Esophagus muscularis mucosa (tissue), 4 donors: ENCODE measurements at places on chromosomes 13 and 19. TPM values are rescaled to one million over a fixed set of nuclear protein-coding genes. Genes with fewer than 3 reads are reported as not detected.

The SYNGR4 gene
- not detected for total RNA-seq

The OLFM2 gene
- total RNA-seq = 12.5 TPM

The AKT1S1 gene
- total RNA-seq = 30.6 TPM

The TJP3 gene
- 0.17 TPM for total RNA-seq

The PLPPR3 gene
- not detected for total RNA-seq

The CYP2A7 gene
- not detected for total RNA-seq

The ACP5 gene
- total RNA-seq = 10.8 TPM

The KASH5 gene
- not detected for total RNA-seq

The C19orf81 gene
- total RNA-seq = not detected

The IGFL2 gene
- not detected for total RNA-seq

The PET100 gene
- total RNA-seq = 19.5 TPM

The PNMA8C gene
- 0.42 TPM for total RNA-seq

DNA sequence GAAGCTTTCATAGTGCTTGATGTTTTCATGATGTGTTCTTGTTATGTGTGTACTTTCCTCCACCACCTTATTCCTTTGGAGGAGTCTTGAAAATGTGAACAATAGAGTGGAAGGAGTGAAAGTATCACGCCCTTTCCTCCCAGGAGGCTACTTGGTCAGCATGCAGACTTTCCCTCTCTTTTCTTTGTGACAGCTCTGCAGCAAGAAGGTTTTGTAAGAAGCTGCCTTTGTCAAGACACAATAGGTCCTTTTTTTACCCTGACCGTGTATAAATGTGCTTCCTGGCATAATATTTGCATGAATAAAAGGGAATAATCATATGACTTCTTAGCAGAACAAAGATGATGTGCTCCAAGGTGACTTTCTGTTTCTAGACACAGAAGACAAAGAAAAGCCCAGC, 882.6 kb upstream of the SLITRK5 start:
- DNase-seq = no peak

DNA sequence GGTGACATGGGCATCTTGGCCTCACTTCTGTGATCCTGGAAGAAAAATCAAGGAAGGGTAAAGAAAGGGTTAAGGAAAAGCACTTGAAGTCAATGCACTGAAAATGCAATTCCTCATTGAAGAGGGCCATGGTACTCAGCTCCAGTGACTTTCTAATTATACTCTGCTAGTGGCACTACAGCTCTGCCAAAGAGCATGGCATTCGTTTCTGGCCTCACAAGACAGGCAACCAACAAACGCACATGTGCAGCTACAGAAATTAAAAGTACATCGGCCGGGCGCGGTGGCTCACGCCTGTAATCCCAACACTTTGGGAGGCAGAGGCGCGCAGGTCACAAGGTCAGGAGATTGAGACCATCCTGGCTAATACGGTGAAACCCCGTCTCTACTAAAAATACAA, 21.8 kb downstream of the SACS start:
- peak; percentile 39 for DNase-seq

DNA sequence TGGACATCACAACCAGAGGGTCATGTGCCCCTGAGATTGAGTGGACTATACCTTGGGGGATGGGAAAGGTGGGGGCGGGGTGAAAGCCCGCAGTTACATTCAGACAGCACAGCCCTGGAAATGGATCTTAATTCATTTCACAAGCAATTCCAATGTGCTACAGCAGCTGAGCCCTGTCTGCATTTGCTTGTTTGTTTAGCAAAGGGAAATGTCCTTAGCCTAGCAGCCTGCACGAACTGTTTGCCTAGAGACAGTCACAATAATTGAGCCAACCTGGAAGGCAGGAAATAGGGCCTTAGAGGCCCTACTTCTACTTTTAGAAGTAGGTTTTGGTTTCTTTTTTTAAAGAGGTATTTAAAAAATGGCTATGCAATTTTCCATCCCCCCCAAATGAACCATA, 177.3 kb upstream of the KL start:
- peak; percentile 12 for DNase-seq

- DNase-seq = no peak
Measured at GRCh38 chr13:101881593-101881992, 429.1 kb downstream of the ITGBL1 start.

DNA sequence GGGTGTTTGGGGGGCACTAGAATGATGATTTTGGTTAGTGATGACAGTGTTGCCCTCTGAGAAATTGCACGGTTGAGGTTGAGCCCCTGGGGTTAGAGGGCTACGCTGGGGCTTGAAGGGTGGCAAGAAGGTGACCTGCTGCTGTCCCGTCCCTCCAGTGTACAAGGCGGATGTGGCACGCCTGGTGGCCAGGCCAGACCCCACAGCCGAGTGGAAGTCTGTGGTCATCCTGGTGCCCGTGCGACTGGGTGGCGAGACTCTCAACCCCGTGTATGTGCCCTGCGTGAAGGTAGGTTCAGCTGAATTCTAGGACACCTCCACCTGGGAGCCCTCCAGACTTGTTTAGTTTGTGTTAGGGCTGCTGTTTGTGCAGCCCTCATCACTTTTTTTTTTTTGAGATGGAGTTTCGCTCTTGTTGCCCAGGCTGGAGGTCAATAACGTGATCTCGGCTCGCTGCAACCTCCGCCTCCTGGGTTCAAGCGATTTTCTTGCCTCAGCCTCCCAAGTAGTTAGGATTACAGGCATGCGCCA, 5.1 kb downstream of the ATG4D start:
- no peak for DNase-seq

GRCh38 chr13:65470781-65471180, 1759.4 kb downstream of the PCDH9 start:
- DNase-seq = no peak

DNA sequence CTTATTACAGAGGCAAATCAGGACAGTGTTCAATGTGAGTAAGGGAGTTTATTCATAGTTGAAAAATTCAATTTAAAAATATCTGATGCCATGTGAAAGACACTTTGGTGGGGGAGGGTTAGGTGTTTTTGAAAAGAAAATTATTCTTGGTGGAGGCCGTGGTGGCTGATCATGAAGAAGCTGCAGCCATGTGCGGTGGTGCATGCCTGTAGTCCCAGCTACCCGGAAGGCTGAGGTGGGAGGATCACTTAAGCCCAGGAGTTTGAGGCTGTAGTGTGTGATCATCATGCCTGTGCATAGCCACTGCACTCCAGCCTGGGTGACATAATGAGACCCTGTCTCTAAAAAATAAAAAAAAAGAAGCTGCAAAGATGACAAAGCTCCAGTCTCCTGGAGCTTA, 28.6 kb downstream of the WDFY2 start:
- DNase-seq = no peak

- no peak for DNase-seq
Measured at GRCh38 chr13:70310396-70311119, 202.3 kb upstream of the KLHL1 start.

DNA sequence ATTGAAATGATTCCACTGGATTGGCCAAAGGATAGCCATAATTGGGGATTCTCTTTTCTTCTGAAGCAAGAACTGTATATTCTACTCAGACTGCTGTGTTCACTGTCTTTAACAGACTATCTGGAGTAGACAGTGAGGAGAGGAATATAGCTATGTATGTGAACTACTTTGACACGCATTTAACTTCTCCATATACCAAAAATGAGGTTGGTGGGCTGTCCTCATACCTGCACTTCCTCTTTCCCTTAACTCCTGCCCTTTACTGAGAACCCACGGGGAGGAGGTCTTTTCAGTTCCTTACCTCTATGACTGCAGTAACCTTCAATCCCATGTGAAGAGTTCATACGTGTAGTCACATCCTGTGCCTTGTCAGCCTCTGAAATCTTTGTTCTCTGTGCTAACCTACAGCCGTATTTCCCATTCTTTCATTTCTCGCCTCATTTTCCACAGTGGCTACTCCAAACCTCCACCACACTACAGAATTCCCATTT, 305.8 kb downstream of the MTUS2 start:
- no peak for DNase-seq

- no peak for DNase-seq
Measured at GRCh38 chr13:75329723-75330122, 152.2 kb downstream of the TBC1D4 start.

- DNase-seq = no peak
Measured at GRCh38 chr13:107088061-107088460, 520.1 kb upstream of the ARGLU1 start.

DNA sequence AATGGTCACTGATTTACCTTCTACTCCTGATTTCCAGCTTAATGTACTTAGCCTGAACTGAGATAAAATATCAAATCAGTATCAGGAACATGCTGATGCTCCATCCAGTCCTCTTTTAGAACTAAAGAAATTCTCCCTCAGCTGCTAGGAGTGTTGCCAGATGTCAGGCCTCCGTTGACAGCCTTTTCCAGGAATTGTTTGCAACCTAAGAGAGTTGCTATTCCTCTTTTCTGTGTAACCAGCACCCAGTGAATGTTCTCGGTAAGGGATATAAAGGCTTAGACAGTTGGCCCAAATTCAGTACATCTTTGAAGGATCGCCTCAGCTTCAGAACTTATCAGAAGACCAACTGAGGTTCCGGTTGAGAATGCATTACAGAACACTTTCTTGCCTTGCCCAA, 559.0 kb downstream of the PCDH17 start:
- DNase-seq = no peak

GRCh38 chr19:11541238-11541637, 2.6 kb downstream of the CNN1 start:
- DNase-seq = no peak

GRCh38 chr19:18232540-18233223, 6.4 kb upstream of the PDE4C start:
- DNase-seq = no peak

DNA sequence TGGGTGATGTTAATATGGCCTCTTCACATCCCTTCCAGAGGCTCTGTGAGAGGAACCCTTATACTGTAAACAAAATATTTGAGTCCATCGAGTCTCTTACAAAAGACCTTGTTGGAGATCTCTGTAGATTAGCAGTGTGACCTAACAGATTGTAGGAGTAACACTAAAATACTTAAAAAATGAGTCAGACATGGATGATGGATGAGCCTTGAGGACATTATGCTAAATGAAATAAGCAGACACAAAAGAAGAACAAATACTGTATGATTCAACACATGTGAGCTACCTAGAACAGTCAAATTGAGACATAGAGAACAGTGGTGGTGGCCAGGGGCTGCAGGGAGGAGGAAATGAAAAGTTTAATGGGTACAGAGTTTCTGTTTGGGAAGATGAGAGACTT, 152.2 kb upstream of the UBL3 start:
- DNase-seq = no peak

DNA sequence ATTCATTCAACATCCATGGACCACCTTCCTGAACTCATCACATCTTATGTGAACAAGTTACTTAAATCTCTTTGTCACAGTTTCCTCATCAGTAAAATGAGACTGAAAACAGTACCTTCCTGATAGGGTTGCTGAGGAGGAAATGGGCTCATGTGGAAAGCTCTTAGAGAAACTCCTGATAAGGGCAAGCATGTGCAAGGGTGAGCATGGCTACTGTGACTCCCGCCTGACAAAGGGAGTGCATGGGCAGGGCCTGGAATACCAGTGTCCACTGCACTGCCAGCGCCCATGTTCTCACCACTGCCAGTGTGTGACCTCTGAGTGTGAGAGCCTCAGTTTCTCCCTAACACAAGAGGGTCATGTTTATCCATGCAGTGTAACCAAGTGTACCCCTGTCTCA, 27.3 kb upstream of the IL17D start:
- DNase-seq = no peak

DNA sequence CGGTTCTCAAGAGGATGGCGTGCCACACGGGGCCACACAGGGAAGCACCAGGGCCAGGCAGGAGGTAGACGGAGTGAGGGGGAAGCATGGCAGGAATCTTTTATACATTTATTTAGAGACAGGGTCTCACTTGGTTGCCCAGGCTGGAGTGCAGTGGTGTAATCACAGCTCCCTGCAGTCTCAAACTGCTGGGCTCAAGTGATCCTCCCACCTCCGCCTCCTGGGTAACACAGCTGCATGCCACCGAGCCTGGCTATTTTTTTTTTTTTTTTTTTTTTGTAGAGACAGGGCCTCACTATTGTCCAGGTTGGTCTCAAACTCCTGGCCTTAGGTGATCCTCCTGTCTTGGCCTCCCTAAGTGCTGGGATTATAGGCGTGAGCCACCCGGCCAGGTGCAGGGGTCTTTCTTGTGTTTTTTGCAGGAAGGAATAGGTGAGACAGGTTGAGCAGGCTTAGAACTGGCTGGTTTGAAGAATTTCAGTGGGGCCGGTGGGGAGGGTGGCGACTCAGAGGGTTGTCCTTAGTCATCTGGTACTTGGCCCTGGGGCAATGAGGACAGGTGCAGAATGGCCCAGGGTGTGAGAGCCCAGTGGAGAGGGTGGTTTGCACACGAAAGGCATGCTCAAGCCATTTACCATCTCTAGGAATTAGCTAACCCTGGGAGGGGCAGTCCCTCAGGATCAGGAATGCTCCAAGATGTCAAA, 7.6 kb downstream of the SSC5D start:
- no peak for DNase-seq

GRCh38 chr13:92991692-92992091, 234.9 kb upstream of the GPC6 start:
- no peak for DNase-seq

- no peak for DNase-seq
Measured at GRCh38 chr13:113975416-113975815, 1.5 kb upstream of the C13orf46 start.

- no peak for DNase-seq
Measured at GRCh38 chr13:21897161-21897560, 226.3 kb downstream of the FGF9 start.

- DNase-seq = no peak
Measured at GRCh38 chr13:27004866-27005265, 166.7 kb downstream of the USP12 start.

GRCh38 chr19:7394731-7395359, 46.1 kb downstream of the ARHGEF18 start:
- peak; percentile 94 for DNase-seq
